Daoy (cell line): ENCODE measurements at places on chromosomes 5 and 9. TPM values are rescaled to one million over a fixed set of nuclear protein-coding genes. Genes with fewer than 3 reads are reported as not detected.

LECT2 gene
- total RNA-seq: not detected in 2 replicates

PCDHGA6 gene
- total RNA-seq: 0.24 and 0.46 TPM in 2 replicates

RMND5B gene
- total RNA-seq: 19.2 and 34.8 TPM in 2 replicates

CDH9 gene
- total RNA-seq: not detected in 2 replicates

NIPSNAP3A gene
- 19.1 and 20.7 TPM in 2 replicates for total RNA-seq

PSD2 gene
- 0.18 and 0.40 TPM in 2 replicates for total RNA-seq

DNA sequence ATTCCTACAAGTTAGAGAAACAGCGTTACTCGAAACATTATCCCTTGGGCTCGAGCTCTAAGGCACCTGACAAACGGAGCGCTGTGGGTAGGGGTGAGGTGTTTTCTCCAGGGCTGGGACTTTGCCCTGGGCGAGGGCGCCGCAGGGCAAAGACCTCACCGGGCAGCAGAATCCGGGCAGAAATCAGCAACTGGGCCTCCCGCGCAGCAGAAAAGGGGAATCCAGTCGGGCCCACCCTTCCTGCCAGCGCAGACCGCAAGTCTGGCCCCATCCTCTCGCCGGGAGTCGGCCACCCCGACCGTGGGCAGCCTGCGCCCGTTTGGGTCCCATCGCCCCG lies 430 bp upstream of the MSH3 start:
- peak; percentile 51 for DNase-seq

GRCh38 chr5:41903382-41903891 lies 707 bp upstream of the RIMOC1 start:
- DNase-seq: no peak

DNA sequence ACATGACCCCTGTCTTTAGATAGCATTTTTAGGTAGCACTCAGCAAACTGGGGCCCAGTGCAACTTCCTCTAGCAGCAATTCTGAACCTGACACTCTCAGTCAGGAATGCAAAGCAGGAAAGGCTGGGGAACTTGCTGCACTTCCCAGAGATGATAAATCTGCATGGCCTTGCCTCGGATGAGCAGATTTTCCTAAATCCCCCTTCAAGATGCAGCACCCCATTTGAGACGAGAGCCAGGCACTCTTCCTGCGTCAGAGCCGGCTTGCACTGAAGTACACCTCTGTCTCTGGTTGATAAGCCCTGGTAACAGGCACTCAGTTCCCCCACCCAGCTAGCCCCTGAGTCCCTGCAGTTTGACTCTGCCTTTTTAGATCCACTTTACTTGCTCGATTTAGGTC lies 296.7 kb upstream of the PANK3 start:
- DNase-seq: no peak

- DNase-seq: no peak
These were observed 29.8 kb downstream of the BAAT start for GRCh38 chr9:101354765-101355708.

DNA sequence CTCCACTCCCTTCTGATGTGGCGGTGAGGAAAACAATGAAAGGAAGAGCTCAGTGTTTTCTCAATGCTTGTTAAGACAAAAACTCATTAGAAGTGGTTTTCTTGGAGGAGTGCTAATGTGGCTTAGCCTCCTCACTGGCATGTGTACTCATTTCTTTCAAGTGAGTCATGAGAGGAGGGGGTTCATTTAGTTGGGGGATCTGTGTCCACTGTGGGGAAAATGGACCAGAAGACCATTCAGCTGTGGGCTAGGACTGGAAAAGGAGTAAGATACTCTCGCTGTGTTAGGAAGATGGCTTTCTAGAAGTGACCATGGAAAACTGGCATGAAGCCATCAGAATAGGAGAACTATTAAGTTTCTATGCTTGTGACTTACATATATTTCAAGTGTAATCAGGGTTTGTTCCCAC lies 23.5 kb downstream of the KLF9 start:
- DNase-seq: peak; percentile 43

DNA sequence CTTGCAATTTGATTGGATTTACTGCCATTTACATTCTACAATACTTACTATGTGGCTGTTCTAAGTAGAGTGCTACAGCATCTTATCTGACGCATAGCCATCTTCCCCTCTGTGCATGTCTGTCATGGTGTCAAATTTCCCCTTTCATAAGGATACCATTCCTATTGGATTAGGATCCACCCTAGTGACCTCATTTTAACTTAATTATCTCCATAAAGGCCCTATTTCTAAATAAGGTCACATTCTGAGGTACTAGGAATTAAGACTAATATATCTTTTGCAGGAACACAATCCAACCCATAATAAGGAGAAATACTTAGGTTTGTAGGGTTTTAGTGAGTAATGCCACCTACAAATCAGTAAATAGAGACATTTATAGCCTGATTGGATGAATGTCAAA lies 268.0 kb downstream of the ADAMTSL1 start:
- DNase-seq: no peak

DNA sequence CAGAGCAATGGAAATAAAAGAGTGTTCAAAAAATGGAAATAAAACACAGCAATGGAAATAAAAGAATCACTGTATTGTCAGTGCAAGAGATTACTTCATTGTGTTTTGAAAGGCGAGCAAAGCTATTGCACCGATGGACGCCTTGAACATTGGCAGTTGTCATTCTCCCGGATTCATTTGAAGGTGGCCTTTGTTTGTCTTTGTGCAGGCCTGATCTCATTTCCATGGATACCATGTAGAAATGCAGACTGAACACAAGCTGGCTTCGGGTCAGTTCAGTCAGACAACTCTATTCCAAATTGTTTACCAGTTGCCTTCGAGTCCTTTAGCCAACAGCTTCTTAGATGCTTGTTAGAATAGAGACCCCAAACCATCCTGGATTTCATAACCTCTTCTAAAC lies 8.3 kb downstream of the ITGA2 start:
- DNase-seq: no peak

DNA sequence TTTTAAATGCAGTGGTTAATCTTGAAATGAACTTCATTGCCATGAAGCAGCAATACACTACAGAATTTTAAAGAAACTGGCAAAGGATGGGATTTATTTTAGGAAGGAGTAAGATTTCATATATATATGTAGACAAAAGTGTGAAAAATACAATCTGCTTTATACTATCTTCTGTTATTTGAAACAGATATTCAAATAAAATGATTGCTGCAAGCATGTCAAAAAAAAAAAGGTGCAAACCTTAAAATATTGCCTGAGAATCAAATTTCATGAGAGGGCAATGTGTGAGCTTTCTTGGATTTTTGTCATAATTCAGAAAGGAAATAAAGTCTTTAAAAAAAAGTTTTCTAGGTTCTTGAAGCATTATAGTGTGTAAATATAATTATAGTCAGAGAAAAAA lies 705.0 kb upstream of the CDH10 start:
- no peak for DNase-seq

GRCh38 chr9:69158471-69158870 lies 15.6 kb upstream of the TJP2 start:
- DNase-seq: no peak

DNA sequence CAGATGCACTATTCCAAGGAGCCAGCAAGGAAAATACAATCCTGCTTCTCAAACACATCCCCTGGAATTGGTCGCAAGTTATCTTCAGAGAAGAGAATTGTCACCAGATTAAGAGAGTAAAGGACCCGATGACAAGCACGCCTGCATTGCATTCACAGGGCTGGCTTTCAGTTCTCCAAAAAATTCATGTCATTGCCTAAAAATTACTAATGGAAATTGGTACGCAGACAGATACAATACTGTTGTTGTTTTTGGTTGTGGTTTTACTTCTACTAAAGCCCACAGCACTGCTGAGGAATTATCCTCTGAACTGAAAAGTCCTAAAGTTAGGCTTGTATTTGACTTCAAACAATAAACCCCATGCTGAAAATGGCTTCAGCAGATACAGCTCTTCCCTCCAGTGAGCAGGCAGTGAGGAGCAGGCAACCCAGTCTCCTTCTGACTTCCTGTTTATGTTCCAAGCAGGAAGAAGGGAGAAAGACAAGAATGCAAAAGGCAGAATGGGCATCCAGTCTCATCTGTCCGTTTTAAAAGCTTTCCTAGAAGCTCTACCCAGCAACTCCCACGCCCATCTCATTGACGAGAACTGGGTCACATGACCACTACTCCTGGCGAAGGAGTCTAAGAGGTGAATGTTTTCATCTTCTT lies 80.6 kb upstream of the ZNF366 start:
- DNase-seq: no peak

DNA sequence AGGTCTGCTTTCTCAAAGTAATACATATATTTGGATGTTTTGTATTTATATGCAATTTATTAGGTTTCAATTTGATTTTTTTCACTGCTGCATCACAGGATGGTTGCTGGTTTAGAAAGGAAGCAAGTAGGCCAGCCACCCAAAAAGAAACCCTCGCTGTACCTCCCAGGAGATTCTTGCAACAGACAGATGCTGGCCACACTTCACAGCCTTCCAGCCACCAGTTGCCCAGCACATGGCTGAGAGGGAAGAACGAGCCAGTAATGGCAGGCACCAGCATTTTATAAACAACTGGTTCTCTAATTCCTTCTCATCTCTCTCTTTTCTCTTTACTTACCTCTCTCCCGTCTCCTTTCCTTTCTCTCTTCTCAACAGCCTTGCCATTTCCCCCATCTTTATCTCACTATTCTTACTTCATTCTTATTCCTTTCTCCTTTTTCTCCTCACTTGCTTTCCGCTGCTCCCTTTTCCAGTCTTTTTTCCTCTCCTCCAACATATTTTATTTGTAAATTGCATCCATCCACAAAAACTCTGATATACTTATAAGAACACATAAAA lies 38.9 kb downstream of the EFNA5 start:
- DNase-seq: no peak

DNA sequence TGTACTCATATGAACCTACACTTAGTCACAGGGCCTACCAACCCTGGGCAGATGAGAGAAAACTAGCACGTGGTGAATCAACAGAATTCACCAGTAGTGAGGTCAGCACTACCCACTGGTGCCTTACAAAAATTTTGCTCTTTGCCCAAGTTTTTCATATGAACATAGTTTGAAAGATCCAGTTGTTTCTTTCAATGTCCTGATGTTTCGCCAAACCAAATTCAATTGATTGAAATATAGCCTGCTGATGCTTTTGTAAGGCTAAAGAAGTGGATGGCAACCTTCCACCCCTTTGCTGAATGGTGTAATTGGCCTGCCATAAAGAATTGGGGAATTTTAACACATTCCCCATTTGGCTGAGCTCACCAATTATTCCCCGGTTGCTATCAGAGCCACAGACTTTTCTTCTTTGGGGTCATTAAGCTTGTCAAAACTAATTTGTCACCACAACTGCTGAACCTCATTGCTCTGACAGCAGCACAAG lies 339.2 kb downstream of the GLIS3 start:
- peak; percentile 53 for DNase-seq

DNA sequence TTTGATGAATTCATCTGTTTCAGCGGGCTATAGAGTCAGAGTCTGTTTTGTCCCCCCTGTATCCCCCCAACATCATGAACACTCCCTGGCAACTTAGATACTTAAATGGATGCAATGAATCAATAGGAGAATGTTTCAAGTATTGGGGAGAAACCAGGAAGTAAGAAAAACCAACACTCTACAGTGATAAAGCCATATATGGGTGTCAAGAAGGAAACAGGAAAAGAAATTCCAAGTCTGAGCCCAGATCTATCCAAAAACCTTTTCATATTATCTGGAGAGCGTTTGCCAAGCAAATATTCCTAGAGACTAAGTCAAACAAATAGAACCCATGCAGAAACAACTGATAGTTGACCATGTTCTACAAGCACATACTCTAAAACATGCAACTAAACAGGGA lies 2.3 kb upstream of the GNAQ start:
- DNase-seq: no peak

GRCh38 chr5:31770132-31770720 lies 131.3 kb downstream of the PDZD2 start:
- no peak for DNase-seq

DNA sequence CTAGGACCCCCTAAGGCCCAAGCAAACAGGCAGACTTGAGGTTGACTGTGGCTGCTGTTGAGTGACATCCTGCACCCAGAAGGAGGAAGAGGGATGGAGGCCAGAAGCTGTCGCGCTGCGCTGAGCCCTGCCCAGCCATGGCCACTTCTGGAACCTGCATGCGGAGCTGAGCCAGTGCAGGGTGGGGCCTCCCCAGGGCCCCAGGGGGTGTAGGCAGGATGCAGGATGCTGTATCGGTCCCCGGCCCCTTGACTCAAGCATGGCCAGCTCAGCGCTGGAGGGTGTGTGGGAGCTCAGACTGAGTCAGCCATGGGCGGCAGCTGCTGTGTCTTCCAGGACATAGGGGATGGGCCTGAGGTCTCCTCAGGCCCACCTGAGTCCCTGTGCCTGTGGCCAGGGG lies 26.9 kb downstream of the GLT6D1 start:
- DNase-seq: peak; percentile 69

DNA sequence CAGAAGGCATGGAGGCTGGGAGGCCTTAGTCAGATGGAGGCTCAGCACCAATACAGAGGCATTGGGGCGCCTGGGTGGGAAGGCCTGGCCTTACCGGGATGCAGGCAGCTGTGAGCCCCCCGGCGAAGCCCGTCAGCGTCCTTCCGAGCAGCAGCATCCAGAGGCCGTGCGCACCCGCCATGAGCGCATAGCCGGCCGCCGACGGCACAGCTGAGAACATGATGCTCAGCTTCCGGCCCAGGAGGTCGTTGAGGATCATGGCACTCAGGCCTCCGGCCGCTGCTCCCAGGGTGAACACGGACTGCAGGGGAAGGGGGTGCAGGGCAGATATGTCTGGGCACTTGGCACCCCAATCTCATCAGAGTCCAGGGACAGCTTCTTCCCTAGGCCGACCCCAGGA lies 2.0 kb downstream of the SLC2A6 start:
- DNase-seq: no peak

DNA sequence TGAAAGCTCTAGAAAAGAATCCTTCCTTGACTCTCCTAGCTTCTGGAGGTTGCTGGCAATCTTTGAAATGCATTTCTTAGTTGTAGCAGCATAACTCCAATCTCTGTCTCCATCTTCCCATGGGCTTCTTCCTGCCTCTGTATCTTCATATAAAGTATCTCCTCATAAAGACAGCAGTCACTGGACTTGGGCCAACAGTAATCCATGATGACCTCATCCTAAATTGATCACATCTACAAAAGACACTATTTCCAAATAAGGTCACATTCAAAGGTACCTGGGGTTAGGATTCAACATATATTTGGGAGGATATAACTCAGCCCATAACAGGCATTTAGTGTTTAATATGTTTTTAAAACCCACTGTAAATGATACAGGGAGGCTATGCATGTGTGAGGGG lies 123.3 kb downstream of the MLLT3 start:
- no peak for DNase-seq

DNA sequence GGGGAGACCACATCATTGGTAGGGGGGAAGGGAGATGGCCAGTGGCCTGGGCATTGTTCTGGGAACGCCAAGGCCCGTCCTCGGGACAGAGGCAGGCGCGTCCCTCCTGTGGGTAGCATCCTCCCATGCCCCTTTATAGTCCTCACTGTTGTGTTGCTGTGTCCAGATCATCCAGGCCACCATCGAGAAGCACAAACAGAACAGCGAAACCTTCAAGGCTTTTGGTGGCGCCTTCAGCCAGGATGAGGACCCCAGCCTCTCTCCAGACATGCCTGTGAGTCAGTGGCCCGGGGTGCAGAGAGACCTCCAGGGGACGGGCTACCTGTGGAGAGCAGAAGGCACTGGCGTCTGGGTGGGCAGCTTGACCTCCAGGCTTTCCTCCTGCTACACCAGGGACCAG lies 38.4 kb upstream of the SUSD3 start:
- no peak for DNase-seq

GRCh38 chr5:173495225-173495904 lies 121.1 kb downstream of the BOD1 start:
- DNase-seq: no peak

- no peak for DNase-seq
These were observed 906.1 kb upstream of the CDH9 start for GRCh38 chr5:27944471-27944870.

- no peak for DNase-seq
These were observed 2.3 kb downstream of the IFNB1 start for GRCh38 chr9:21075484-21075883.

- no peak for DNase-seq
These were observed 71.1 kb downstream of the TNC start for GRCh38 chr9:115046824-115047223.
